CD4-positive, alpha-beta T cell treated with Interleukin-15 for 1 hour (primary cell): ENCODE measurements at places on chromosomes 7 and 10.

GRCh38 chr10:132300582-132300981, 7.2 kb downstream of the STK32C start:
- DNase-seq: no peak

DNA sequence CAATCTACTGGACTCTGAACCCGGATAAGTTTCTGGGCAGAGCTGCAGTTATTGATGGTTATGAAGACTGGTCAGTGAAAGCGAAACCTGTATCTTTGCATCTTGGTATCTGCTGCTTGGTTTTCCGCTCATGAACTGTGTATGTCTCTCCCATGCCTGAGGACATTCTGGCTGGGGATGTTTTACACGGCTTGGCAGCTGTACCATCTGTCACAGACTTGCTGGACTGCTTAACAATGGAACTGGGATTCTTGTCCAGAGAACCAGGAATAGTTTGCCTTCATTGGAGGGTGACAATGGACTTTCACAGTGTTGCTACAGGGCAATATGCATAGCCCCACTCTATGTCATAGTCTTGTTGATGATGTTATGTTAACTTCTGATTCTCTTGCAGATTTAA, 119.9 kb upstream of the TMEM106B start:
- no peak for DNase-seq

- DNase-seq: no peak
These were observed 67.6 kb downstream of the EXOC6 start for GRCh38 chr10:92915892-92916291.

GRCh38 chr10:49361735-49362568, 33.9 kb downstream of the DRGX start:
- no peak for DNase-seq

GRCh38 chr10:2790396-2791188, 276.8 kb upstream of the PFKP start:
- no peak for DNase-seq

- no peak for DNase-seq
These were observed 71.8 kb upstream of the PPIF start for GRCh38 chr10:79275431-79275851.

DNA sequence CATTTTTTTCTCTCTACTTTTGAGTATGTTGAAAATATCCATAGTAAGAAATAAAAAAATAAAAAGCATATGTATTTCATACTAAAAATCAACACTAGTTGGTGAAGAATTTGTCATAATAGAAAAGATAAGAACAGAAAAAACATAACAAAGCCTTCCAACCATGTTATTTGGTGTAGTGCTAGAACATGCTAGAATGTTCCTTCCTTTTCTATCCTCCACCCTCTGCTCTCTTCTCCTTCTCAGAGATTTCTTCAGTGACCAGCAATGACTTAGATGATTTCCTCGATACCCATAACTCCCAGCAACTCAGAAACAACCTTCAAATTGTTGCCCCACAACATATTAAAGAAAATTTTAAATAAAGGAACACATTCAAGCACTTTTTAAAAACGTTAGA, 2.6 kb downstream of the ZC3HAV1 start:
- no peak for DNase-seq

DNA sequence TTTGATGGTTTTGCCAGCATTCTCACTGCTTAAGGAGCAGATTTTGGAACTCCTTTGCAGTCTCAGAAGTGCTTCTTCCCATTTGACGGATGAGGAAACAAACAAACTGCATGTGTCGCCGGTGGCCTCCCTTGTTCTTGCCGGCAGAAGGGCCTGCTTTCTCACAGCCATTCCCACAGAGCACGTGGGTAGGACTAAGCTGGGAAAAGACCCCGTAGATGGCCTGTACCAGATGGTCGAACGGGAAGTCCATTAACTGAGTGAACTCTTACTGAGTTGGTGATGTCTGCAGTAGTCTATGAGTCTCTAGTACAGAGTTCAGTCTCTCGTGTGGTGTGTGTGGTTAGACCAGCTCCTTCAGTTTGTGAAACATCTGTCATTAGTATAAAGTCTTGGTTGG, 131.9 kb downstream of the TRRAP start:
- no peak for DNase-seq

DNA sequence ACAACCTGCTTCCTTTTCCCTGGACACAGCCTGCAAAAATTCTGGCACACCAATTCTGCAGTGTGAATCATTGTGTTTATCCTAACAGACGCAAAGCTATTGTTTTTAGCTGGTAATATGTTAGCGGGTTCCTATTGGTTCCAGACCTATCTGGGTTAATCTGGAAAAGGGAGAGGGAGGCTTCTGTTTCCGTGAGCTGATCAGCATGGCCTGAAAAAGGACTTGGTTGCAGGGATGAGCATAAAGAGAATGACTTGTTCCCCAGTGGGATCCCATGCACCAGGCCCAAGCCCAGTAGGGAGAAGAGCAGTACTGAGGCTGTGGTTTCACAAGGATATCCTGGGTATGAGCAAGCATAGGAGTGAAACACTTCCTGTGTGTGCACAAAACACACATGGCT, 78.4 kb downstream of the PDE1C start:
- DNase-seq: no peak

GRCh38 chr7:73827567-73828106, 3.2 kb upstream of the CLDN4 start:
- no peak for DNase-seq

DNA sequence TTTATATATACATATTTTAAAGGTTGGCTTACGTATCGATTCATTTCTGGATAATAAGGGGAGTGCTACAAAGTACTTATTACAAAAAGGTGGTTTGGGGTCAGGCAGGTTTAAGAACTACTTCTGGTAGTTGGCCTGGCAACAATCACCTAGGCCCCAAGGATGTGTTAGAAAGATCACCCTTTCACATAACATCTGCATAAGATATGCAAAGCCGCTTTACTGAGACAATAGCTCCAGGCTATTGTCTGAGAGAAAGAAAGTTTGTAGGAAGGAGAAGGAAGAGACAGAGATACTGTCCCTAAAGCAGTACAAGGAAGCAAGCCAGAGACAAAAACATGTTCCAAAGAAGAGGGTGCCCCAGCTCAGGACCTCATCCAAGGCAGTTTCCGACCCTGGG, 6.2 kb downstream of the PAXIP1 start:
- DNase-seq: no peak
